ENCODE measurements at places on chromosomes 4 and X.

DNA sequence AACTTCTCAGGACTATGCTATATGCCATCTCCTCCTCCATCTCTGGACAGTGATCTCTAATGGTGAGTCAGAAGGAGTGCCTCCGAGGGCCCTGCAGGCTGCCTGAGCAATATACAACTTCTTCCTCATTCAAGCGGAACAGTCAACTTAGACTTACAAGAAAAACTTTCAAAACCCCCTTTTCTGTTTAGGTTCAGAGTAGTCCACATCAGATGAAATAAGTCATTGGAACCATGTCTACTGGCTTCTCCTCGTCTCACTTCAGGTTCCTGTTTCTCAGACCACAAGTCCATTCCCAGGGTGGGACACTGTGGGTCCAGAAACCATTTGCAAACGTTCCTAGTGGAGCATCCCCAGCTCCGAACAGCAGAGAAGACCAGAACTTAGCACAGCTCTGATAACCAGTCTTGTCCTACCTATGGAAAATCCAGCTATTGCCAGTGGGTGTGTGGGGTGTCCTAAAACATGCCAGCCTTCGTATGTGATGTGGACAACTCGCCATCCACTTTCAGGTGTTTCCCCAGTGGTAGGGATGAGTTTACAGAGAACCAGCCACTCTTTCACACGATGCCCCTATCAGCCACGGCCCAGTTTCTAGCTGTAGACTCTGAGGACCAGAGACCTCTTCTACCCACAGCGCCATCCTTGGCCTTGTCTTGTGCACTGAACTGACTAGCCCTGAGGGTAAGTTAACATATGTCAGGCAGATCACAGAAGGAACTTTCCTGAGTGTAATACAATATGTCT is 32.7 kb upstream of the NKRF start:
- ATAC-seq = peak; percentile 67

- no peak for ATAC-seq
Measured at GRCh38 chr4:29262986-29263385, 1457.2 kb upstream of the PCDH7 start.

DNA sequence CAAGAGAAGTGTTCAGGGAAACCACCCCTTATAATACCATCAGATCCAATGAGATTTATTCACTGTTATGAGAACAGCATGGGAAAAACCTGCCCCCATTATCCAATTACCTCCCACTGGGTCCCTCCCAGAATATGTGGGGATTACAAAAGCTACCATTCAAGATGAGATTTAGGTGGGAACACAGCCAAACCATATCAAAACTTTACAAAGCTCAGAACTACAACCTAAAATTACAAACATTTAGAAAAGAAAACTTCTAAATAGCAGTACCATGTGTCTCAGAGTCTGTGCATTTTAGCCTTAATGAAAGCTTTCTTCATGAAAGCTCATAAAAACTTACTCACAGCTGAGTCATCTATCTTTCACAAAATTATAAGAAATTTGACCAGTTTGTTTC is 1442.8 kb upstream of the PCDH7 start:
- ATAC-seq = no peak

DNA sequence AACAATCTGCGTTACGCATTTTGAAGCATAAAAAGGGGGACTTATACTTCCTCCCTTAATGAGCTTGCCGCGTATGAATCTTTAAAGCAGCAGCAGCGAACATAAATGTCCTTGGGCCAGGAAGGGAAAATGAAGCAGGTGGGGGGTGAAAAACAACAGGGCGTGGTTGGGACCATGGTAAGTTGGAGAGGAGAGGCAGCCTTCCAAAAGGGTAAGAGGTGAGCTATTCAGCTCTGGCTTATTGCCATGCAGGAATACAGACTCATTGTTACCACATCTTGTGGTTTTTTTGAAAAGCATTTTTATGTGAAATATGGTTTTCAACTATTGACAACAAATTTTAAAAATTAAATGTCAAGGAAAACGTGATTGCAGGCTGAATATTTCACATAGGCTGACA is 710.7 kb upstream of the FAM241A start:
- no peak for ATAC-seq

GRCh38 chrX:82218361-82218760 is 1016.5 kb downstream of the SH3BGRL start:
- ATAC-seq = no peak

GRCh38 chrX:45502396-45502795 is 301.7 kb upstream of the DIPK2B start:
- ATAC-seq = no peak

GRCh38 chrX:41923978-41924683 is 777 bp upstream of the CASK start:
- no peak for ATAC-seq

DNA sequence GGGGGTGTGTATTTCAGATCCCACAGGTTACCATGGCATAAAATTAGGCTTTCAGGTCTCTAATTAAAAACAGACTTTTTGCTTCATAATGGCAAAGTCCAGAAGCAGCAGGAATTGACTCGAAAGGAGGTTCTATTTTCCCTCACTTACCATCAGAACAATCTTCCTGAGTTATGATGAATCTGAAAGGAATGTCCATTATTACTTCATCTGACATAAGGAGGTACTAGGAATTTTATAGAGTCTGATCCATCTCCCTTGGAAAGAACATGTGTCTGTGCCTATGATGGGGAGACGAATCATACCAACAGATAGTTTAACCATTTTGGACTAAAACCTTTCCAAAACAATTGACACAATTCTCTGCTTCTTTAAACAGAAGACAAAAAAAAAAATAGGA is 206.3 kb upstream of the FGF13 start:
- ATAC-seq = no peak

- ATAC-seq = no peak
Measured at GRCh38 chrX:63750811-63751210, 34.2 kb downstream of the ARHGEF9 start.

- no peak for ATAC-seq
Measured at GRCh38 chr4:124943145-124943889, 230.8 kb upstream of the ANKRD50 start.

GRCh38 chr4:69749771-69750170 is 10.6 kb downstream of the SULT1B1 start:
- ATAC-seq = no peak

DNA sequence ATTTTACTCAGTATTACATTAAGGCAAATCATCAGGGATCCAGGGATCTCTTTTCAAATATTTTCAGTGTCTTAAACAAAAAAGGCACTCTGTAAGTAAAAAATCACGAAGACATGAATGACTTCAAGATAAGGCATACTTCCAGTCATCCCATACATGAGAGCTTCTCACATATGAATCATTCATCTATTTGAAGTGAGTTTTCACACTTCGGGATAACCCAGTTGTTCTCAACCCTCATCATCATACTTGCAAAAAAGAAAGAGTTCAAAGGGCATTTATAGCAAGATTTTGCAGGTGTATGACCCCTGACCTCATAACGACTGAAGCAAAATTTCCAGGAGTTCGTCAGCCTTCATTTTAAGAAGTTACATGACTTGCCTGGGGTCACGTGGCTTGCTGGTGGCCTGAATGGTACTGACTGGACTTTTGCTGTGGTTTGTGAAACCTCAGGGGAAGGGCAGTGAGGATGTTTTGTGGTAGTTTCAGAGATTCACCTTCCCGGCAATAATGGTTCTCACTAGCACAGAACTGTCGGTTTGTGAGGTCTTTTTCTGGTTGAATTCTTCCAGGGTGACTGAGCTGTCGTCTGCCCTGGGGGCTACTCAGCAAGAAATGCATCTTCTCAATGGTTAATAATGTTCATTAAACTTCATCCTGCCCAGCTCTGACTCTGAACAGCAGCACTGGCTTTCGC is 115.8 kb upstream of the SHISA3 start:
- ATAC-seq = peak; percentile 20

DNA sequence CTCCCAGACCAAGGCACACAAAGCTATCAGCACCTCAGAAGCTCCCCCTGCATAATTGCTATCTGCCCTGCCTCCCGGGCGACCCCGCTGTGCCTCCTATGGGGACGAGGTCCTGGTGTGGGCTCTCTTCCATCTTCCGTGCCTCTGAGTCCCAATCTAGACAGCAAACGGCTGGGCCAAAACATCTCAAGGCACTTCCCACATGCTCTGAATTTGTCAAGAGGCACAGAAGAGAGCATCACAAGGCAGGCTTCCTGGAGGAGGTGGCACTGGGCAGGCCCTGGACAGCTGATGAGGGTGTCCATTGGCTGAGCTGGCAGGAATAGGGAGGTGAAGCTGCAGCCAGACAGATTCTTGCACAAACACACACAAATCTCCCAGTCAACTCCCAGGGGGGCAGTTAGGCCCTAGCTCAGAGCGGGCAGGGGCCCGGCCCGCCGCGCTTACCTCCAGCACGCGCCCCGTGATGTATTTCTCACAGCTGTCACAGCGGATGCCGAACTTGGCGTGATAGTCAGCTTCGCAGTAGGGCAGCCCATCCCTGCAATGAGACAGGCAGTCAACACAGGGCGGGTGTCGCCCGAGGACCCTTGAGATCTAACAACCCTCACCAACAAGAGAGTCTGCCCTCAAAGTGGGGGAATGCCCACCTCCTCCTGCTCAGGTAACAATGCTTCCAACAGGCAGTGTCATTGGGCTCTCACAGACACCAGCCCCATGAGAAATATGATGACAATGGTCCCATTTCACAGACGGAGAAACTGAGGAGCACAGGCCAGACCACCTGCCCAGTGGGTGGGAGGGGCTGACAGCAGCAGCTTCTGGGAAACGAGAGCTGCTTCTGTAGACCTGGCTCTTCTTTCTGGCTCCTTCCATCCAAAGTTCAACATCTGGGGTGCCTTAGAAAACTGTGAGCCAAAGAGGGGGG is 81.2 kb downstream of the ABLIM2 start:
- no peak for ATAC-seq

GRCh38 chrX:150099316-150099715 is 161.0 kb upstream of the EOLA2 start:
- no peak for ATAC-seq

- ATAC-seq = no peak
Measured at GRCh38 chrX:35743331-35743730, 54.8 kb upstream of the MAGEB16 start.

DNA sequence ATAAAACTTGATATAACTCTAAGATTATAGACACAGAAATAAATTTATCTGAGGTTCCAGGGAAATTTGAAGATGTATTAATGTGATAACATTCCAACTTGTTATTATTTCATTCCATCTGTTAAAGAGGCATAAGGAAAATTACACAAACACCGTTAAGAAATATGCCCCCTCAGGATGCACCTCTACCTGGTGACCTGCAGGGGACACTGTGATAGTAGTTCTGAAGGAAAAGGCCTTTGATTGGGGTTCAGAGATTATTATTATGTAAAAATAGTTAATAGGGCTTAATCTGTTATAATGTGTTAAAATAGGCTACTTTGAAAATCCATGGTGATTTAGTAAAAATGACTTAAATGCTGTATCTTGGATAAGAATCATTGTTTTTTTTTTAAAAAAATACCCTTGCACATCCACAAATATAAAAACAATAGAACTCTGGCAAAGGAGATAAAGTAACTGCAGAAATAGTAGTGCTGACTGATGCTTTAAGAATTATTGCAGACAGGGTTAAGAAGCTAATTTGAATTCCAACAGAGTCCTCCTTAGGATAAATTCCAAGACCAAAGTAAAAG is 6.1 kb upstream of the ABRAXAS1 start:
- ATAC-seq = peak; percentile 38

DNA sequence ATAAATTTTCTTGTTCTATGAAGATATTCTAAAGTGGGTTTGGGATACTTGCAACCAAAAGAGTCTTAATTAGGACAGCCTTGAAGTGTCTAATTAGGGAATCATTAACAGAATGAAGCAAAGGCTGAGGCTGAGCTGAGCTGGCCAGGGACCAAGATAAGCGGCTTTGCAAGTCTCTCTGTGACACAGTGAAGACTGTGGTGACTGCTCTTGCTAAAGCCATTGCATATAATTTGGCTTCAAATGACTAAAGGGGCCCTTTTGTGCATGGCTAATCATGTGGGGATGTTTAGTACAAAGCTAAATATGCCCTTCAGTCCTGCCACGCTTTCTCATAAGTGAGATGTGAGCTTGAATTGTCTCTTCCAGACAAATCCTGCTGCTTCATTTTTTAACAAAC is 31.2 kb upstream of the GYPA start:
- no peak for ATAC-seq

DNA sequence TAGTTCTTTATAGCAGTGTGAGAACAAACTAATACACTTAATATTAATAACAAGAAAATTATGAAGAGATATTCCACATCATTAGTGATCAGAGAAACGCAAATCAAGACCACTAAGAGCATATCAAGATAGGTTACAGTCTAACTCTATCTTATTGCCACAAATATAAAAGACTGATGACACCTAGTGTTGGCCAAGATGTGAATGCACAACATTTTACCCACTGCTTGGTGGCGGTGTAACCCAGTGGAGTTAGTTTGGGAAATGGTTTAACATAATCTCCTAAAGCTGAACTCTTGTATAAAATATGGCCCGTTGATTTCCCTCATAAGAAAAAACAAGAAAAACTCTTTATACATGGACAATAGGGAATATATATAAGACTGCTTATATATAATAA is 92.4 kb downstream of the SLITRK2 start:
- ATAC-seq = no peak

DNA sequence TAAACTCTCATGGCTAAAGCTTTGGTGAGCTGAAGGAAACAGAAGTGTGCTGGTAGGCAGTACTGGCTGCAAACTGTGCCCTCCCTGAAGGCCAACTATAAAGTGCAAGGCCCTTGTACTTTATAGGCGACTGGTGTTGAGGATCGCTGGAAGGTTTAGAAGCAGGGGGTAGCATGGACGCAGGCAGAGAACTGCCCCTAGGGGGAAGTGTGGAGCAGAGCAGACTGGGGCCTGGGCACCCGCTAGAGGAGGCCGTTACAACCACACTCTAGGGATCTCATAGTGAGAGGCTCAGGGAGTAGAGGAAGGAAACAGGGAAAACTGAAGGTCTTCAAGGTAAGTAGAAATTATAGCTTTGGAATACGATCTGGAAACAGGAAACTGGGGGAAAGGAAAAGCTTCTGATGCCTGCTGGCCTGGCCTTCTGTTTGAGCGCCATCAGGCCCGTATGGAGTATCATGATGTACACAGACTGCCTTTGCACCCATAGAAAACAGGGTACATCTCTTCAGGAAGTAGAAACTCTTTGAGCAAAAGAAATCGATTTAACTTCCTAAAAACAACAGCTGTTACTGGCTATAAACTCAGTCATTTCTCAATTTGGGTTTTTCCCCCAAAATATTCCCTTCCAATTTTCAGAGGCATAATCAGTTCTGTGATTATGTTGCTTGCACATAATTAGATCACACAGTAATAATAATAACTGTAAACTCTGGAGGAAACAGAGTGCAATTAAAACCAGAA is 23.9 kb upstream of the TMSB4X start:
- ATAC-seq = peak; percentile 71

GRCh38 chr4:184473499-184474262 is 669 bp downstream of the IRF2 start:
- ATAC-seq = peak; percentile 37

GRCh38 chrX:12903646-12904045 is 2.8 kb upstream of the TLR8 start:
- no peak for ATAC-seq

DNA sequence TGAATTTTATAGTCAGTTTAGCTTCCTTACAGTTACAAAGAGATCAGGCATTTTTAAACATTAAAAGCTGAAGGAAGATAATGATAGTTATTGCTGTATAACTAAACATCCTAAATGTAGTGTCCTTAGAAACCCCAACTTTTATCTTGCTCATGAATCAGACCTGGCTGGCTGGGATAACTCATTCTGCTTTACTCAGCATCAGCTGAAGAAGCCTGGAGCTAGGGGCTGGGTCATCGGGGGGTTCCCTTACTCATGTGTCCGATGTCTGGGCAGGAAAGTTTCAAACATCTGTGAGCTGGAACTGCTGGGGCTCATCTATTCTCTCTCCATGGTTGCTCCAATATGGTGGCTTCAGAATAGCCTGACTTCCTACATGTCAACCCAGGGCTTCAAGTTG is 113.9 kb downstream of the MTNR1A start:
- no peak for ATAC-seq

GRCh38 chr4:75142850-75143249 is 209.9 kb downstream of the PARM1 start:
- ATAC-seq = no peak
